ENCODE measurements at places on chromosomes 11 and 22. TPM values are rescaled to one million over a fixed set of nuclear protein-coding genes. Genes with fewer than 3 reads are reported as not detected.

- H3K4me1 ChIP-seq, result no peaks in the 10 kb centered on the region
- no peak overlapping the region for H3K4me3 ChIP-seq
- DNase-seq, result peak; percentile 12
- H3K27ac ChIP-seq, result no peak overlapping the region
- no peaks in the 10 kb centered on the region for H3K27me3 ChIP-seq
- no peaks in the 10 kb centered on the region for H3K36me3 ChIP-seq
These were observed 111.0 kb upstream of the ARHGAP42 start for GRCh38 chr11:100575860-100576717.

BRSK2 gene
- total RNA-seq, result 0.69 TPM

SCN3B gene
- total RNA-seq, result 1.2 TPM

DNA sequence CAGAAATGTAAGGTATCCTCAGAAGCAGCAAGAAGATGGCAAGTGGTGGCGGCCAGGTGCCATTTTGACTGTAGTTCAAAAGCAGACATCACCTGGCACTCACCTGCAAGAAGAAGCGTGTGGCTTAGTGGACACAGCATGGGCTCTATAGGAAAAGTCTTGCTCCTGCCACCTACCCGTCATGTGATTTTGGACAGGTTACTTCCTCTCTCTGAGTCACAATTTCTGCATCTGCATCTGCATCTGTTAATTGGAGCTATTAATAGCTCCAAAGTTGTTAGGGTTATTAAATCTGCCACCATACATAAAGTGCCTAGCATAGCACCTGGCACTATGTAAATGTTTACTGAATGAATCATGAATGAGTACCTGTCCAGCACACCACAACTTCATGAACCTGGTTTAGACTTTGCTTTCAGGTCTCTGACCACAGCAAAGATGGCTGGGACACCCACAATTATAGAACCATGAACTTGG is 16.8 kb downstream of the RAB30 start:
- no peak overlapping the region for H3K4me3 ChIP-seq
- H3K36me3 ChIP-seq, result no peaks in the 10 kb centered on the region
- no peak overlapping the region for H3K27ac ChIP-seq
- H3K27me3 ChIP-seq, result no peaks in the 10 kb centered on the region
- H3K4me1 ChIP-seq, result peaks cover 52% of the 10 kb centered on the region

DNA sequence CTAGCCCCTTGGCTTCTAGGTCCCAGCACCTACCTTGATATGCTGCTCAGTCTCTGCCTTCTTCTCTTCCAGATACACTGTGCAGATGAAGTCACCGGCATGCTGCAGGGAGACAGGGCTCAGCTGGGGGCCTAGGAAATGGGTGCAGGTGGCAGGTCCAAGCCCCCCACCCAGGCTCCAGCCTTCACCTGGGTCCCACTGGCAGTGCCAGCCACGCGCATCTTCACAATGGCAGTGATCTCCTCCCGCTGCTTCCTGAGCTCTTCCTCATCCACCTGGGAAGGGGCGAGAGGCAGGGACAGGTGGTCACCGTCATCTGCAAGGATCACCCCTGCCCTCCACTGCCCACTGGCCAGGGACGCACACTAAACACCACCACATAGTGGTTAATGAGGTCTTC is 21.1 kb upstream of the PDE2A start:
- no peak overlapping the region for H3K27ac ChIP-seq
- no peaks in the 10 kb centered on the region for H3K27me3 ChIP-seq
- peaks cover 23% of the 10 kb centered on the region for H3K4me1 ChIP-seq
- H3K36me3 ChIP-seq, result peaks cover 32% of the 10 kb centered on the region

GRCh38 chr22:25972397-25972796 is 196.9 kb upstream of the SEZ6L start:
- no peak overlapping the region for H3K4me3 ChIP-seq
- peaks cover 8% of the 10 kb centered on the region for H3K4me1 ChIP-seq
- DNase-seq, result no peak

DNA sequence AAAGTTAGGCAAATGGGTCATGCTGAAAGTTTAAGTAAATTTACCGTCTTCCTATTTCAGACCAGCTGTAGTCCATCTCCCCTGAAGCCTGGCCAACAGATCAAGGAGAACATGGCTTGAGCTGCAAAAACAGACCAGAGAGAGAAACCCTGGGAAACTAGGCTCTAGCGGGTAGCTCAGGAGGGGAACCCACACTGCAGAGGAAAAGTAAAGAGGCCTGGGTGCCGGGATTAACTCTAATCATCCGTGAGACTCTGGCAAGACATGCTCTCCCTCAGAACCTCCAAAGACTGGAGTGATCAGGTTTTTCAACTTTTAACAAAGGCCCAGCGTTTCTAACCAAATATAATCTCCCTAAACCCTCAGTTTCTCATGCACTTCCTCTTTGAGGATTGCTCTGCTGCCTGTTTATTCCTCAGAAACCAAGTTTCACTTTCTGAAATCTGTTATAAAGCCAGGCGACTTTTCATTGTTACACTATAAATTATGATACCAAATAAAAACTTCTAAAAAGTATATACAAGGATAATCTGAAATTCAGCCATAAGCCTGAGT is 67.5 kb downstream of the GAB2 start:
- H3K27ac ChIP-seq, result peak overlapping the region; percentile 77
- H3K27me3 ChIP-seq, result no peaks in the 10 kb centered on the region
- no peaks in the 10 kb centered on the region for H3K36me3 ChIP-seq
- H3K4me3 ChIP-seq, result no peak overlapping the region

DNA sequence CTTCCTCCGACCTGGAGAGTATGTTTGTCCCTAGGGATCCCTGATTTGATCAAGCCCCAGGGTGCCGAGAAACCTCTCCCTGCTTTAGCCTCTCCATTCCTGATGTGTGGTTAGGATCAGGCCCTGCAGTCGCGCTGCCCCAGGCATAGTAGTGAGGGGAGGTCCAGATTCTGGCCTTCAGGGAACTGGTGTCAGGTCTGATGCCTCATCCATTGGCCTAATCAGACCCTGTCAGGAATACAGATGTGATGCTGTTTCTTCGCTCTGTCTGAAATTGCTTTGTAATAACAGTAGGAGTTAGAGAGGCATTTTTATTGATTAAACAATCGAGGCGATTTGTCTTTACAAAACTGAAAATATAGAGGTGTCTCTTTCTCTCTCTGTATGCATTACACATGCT is 75.2 kb downstream of the GRIK4 start:
- H3K4me1 ChIP-seq, result no peaks in the 10 kb centered on the region
- no peak for DNase-seq
- H3K4me3 ChIP-seq, result no peak overlapping the region
- H3K27ac ChIP-seq, result no peak overlapping the region
- peaks cover 12% of the 10 kb centered on the region for H3K27me3 ChIP-seq

- H3K4me1 ChIP-seq, result no peaks in the 10 kb centered on the region
- no peaks in the 10 kb centered on the region for H3K27me3 ChIP-seq
- H3K4me3 ChIP-seq, result no peak overlapping the region
- H3K27ac ChIP-seq, result no peak overlapping the region
- DNase-seq, result no peak
These were observed 86.8 kb downstream of the PDHX start for GRCh38 chr11:35003186-35003585.

PTDSS2 gene
- total RNA-seq, result 25.7 TPM

GRCh38 chr11:117458275-117459122 is 130.8 kb downstream of the CEP164 start:
- no peak overlapping the region for H3K4me3 ChIP-seq
- H3K27me3 ChIP-seq, result no peaks in the 10 kb centered on the region
- no peak for DNase-seq
- no peak overlapping the region for H3K27ac ChIP-seq
- H3K4me1 ChIP-seq, result no peaks in the 10 kb centered on the region

DNA sequence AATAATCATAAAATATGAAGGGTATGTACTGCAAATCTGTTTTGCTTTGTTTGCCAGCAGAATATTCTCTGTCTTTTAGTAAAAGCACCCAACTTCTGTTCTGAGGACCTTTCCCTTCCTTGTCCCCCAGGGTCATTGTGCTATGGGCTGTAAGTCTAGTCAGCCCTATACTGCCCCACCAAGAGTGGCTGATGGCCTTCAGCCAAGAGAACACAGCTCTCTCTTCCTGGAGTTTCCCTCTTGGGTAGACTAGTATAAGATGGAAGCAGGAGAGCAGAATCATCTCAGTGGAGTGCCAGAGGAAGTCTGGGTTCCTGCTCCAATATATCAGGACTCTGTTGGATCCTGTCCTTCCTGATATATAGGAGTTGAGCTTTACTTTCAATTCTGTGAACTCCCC is 29.0 kb downstream of the MMP13 start:
- no peaks in the 10 kb centered on the region for H3K4me1 ChIP-seq
- H3K27ac ChIP-seq, result no peak overlapping the region
- DNase-seq, result no peak

CD6 gene
- 6.1 TPM for total RNA-seq

- H3K4me3 ChIP-seq, result no peak overlapping the region
- H3K27me3 ChIP-seq, result peaks cover 67% of the 10 kb centered on the region
- peak; percentile 77 for DNase-seq
These were observed 7.1 kb downstream of the TBX1 start for GRCh38 chr22:19767427-19768341.

DNA sequence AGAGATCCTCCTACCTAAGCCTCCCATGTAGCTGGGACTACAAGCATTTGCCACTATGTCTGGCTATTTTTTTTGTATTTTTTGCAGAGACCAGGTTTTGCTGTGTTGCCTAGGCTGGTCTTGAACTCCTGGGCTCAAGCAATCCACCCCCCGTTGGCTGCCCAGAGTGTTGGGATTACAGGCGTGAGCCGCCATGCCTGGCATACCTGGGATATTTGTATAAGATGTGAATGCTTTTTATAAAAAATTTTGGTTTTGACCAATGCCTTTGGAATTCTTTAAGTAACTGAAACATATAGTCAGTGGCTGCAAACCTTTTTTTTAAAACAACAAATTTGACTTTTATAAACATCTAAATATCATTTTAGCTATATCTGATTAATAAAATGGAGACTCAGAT is 42.4 kb downstream of the ADAMTS8 start:
- DNase-seq, result no peak
- no peaks in the 10 kb centered on the region for H3K36me3 ChIP-seq
- H3K27me3 ChIP-seq, result no peaks in the 10 kb centered on the region

GRCh38 chr11:111422494-111423249 is 43.6 kb upstream of the POU2AF1 start:
- H3K27me3 ChIP-seq, result no peaks in the 10 kb centered on the region
- DNase-seq, result no peak
- no peaks in the 10 kb centered on the region for H3K36me3 ChIP-seq
- no peak overlapping the region for H3K27ac ChIP-seq
- no peak overlapping the region for H3K4me3 ChIP-seq
- H3K4me1 ChIP-seq, result peaks cover 6% of the 10 kb centered on the region

DNA sequence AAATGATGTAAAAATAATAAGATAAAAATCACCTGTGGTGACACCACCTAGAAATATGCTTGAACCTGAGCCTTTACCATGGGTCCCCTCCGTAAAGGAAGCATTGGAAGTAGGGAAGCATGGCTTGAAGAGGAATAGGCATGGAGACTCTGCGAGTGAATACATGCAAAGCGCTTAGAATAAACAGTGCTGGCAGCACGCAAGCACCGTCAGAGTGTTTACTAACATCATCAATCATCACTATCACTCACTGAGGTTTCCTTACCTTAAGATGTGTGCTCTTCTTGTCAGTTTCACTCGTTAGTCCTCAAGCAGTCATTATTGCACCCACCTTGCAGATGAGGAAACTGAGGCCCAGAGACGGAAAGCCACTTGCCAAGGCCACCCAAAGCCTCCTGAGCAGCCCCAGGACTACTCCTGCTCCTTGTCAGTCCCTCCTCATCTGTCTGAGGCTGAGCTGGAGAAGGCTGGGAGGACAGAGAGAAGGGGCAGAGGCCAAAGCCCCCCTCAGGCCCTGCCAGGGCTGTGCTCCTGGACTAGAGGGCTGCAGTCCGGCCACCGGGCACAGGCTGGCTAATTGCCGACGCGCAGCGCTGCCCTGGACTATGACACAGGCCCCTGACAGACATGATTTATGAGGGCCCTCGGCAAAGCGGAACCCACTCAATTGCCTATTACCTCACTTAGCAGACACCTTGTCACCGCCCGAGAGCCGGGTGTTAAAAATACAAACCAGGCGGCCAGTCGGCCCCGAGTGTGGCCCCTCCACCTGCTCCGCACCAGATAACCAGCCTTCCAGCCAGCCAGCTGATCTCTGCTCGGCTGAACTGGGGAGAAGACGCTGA is 168.9 kb downstream of the MN1 start:
- H3K4me1 ChIP-seq, result peaks cover 8% of the 10 kb centered on the region
- no peak overlapping the region for H3K27ac ChIP-seq
- no peak overlapping the region for H3K4me3 ChIP-seq
- H3K27me3 ChIP-seq, result no peaks in the 10 kb centered on the region
- DNase-seq, result peak; percentile 78

DNA sequence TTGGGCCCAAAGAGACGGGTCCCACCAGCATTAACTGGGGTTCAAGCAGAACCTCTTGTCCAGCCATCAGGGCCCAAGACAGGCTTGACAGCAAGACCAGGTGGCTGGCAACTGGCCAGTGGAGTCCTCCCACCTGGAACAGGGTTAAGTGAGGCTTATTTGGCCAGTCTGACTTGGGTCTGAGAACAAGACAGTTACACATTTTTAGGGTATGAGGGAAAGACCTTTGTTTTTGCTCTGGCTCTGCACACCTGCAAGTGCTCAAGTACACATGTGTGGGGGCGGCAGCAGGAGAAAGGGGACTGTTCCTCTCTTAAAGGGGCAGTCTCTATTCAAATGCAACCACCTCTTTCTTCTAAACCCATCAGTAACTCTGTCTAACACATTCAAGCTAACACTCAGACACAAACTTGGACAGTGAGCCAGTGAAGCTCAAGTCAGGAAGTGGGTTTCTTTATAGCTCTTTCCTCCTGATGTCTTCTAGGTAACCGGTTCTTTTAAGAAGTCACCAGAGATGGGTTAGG is 116.2 kb downstream of the ETS1 start:
- no peak overlapping the region for H3K4me3 ChIP-seq
- H3K36me3 ChIP-seq, result no peaks in the 10 kb centered on the region
- H3K27me3 ChIP-seq, result no peaks in the 10 kb centered on the region
- no peak for DNase-seq
- peaks cover 99% of the 10 kb centered on the region for H3K4me1 ChIP-seq
- peak overlapping the region; percentile 16 for H3K27ac ChIP-seq

GRCh38 chr22:32354360-32355351 is 3.0 kb upstream of the RFPL3 start:
- H3K27me3 ChIP-seq, result no peaks in the 10 kb centered on the region
- peak overlapping the region; percentile 52 for H3K4me3 ChIP-seq
- no peaks in the 10 kb centered on the region for H3K36me3 ChIP-seq
- no peaks in the 10 kb centered on the region for H3K4me1 ChIP-seq
- DNase-seq, result no peak
- no peak overlapping the region for H3K27ac ChIP-seq

- H3K27ac ChIP-seq, result peak overlapping the region; percentile 90
- peaks cover 67% of the 10 kb centered on the region for H3K36me3 ChIP-seq
- peak overlapping the region; percentile 76 for H3K4me3 ChIP-seq
- H3K4me1 ChIP-seq, result peaks cover 23% of the 10 kb centered on the region
- no peak for DNase-seq
These were observed 559 bp downstream of the RANBP1 start for GRCh38 chr22:20116376-20116950.

GRCh38 chr11:115965767-115966504 is 461.7 kb upstream of the CADM1 start:
- H3K4me1 ChIP-seq, result no peaks in the 10 kb centered on the region
- H3K36me3 ChIP-seq, result no peaks in the 10 kb centered on the region
- H3K27ac ChIP-seq, result no peak overlapping the region
- no peak for DNase-seq

- no peaks in the 10 kb centered on the region for H3K36me3 ChIP-seq
- no peak overlapping the region for H3K4me3 ChIP-seq
- DNase-seq, result no peak
- no peaks in the 10 kb centered on the region for H3K27me3 ChIP-seq
These were observed 7.9 kb downstream of the RTN4R start for GRCh38 chr22:20260071-20260765.

DDIAS gene
- total RNA-seq, result 0.51 TPM
